ENCODE measurements at places on chromosomes 2 and 18. TPM values are rescaled to one million over a fixed set of nuclear protein-coding genes. Genes with fewer than 3 reads are reported as not detected.

DNA sequence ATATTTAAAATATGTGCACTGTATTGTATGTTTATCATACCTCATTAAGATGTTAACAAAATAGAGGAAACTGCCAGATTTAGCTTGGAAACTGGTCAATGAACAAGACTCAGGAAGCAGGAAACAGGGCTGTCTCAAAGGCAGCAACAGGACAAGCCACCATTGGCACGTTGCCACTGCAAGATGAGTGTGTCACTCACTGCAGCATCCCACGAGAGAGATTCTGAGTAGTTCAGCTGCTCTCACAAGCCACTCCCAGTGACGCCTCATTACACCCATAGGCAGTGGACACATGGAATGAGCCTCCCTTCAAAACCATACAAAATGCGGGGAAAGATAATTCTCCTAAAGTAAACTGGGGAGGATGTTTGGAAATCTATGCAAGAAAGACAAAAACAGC is 181.9 kb upstream of the DLGAP1 start:
- peak; percentile 87 for DNase-seq

- DNase-seq: no peak
These were observed 114.7 kb downstream of the KCNF1 start for GRCh38 chr2:11026286-11026921.

DNA sequence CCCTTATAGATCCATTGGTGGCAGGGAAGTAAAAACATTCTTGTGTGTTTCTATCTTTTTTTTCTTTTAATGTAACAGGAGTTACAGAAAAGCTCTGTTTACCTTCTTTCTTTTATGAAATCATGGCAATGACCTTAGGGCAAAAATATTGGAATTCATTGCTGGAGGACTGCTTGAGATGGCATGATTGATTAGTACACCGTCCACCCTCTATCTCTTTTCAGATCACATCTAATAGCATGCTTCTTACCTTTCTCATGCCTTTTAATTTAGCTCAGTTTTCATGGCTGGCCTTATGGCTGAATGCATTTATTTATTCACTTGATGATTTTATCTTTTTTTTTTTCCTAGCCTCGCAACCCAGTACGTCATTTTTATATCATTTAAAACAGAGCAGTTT is 177.6 kb upstream of the CDH20 start:
- DNase-seq: no peak

DNA sequence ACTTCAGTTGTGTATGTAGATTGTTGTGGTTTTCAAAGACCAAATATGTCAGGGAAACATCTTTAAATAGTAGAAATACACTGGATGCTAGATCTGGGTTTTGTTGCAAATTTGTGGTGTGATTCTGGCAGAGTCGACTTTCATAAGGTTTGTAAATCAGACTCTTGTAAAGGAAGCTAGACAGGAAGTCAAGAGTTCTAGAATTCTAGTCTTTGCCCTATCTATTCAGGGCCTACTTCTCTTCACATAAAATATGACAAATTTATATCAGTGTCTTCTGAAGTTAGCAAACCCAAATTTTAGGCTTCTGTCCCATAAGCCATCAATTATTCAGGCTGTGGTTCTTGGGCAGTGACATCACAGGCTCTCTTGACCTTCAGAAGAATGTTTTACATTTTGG is 1579.2 kb upstream of the PIK3C3 start:
- no peak for DNase-seq

DNA sequence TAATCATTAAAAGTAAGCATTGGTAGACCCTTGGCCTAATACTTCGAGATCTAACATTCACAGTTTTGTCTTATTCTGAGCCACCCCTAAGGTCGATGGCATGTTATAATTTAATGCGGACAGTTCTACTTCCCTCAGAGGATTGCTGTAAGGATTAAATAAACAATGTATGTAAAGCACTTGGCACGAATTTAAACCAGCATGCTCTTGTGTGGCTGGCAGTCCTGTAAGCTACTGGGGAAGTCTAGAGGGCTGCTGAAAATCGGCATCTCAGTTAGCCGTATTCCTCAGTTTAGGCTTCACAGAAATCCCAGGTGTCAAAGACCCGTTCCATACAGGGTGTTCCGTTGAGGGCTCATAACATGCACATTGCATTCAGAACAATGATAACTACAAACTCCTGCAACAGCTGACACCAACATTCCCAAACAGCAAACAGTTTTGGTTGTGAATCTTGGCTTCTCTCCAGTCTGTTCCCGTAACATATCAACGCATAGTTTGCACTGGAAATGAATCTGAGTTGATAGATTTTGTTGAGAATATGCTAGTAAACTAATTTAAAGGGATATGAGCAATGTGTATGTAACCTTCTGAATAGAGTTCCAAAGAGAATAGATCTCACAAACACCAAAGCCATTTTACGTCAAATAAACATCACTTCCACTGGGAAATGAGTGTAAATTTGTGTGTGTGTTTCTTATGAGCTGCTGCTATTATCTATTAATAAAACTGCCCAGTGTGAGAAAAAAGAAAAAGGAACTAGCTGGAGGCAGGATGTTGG is 52.2 kb upstream of the ACKR3 start:
- DNase-seq: no peak

- DNase-seq: no peak
These were observed 18.9 kb downstream of the CTIF start for GRCh38 chr18:48557640-48558174.

DNA sequence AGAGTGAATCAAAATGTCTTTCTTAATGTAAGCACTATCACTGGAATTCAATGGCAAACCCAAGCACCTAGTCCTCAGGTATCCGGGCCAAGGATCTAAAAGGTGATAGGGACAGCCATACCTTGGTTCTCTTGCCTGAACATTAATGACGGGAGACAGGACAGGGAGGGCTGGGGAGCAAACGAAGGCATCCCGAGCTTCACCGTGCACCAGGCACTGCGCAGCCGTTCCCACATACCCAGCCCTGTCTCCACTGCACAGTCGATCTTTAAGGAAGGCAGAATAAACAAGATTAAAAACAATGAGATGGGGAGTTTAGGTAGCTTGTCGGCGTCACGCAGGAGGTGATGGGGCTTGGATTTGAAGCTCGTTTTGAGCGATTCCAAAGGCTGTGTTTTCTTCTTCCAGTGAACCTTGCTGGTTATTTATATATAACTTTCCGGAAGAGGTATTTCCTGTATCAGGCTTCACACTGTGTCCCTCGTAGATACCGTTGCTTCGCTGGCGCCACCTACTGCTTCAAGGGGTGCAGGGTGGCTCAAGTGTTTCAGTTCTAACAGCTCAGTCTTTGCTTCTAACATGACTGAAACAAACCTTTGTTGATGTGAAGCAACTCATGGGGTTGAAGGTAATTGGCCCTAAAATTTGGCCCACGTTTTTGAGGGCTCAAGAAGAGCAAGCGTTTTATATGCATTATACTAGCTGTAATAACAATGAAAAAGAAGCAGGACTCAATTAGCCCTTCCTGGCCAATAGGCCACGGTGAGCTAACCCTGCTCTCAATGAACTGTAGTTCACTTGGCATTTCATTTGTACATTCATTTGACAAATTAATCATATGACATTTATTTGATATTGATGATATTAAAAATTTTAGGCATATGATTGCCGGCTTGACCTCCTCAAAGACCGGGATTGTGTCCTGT is 77.4 kb downstream of the DCDC2C start:
- DNase-seq: peak; percentile 86

The CYS1 gene
- total RNA-seq: 0.54 TPM

The ATP5F1A gene
- total RNA-seq: 417 TPM

The CD207 gene
- not detected for total RNA-seq

The RPL31 gene
- 1,797 TPM for total RNA-seq

The SERPINB8 gene
- 4.1 TPM for total RNA-seq

The DNAH7 gene
- total RNA-seq: 0.14 TPM

The ANKRD30B gene
- total RNA-seq: not detected

The PNPT1 gene
- total RNA-seq: 50.9 TPM
